ENCODE measurements at places on chromosomes 1 and 21. TPM values are rescaled to one million over a fixed set of nuclear protein-coding genes. Genes with fewer than 3 reads are reported as not detected.

Gene LRRC3
- polyA plus RNA-seq, result 1.9 TPM

Gene ERICH3
- polyA plus RNA-seq, result 9.6 TPM

Gene ICOSLG
- polyA plus RNA-seq, result 1.8 TPM

Gene CFHR2
- 0.29 TPM for polyA plus RNA-seq

Gene ZMYND12
- polyA plus RNA-seq, result 6.1 TPM

Gene RBM11
- polyA plus RNA-seq, result 5.7 TPM

Gene KCNA3
- polyA plus RNA-seq, result 0.07 TPM

Gene S100A8
- 231 TPM for polyA plus RNA-seq

Gene JAK1
- 59.5 TPM for polyA plus RNA-seq

Gene UBE2U
- polyA plus RNA-seq, result not detected

Gene ZP4
- polyA plus RNA-seq, result not detected
